ENCODE measurements at places on chromosomes 3 and 15. TPM values are rescaled to one million over a fixed set of nuclear protein-coding genes. Genes with fewer than 3 reads are reported as not detected.

SLC24A5 gene
- not detected for total RNA-seq

RNF111 gene
- total RNA-seq = 34.0 TPM

SERINC4 gene
- total RNA-seq = not detected

STARD9 gene
- total RNA-seq = 1.4 TPM

CPNE9 gene
- total RNA-seq = not detected

MAGI1 gene
- total RNA-seq = 2.6 TPM

C15orf62 gene
- 0.16 TPM for total RNA-seq

NPAP1 gene
- total RNA-seq = not detected

SEMA3F gene
- total RNA-seq = 14.0 TPM

CLDN11 gene
- not detected for total RNA-seq

PTX3 gene
- 1.0 TPM for total RNA-seq

SCN11A gene
- not detected for total RNA-seq

POTEB2 gene
- not detected for total RNA-seq

FBXW12 gene
- not detected for total RNA-seq

SLC51A gene
- total RNA-seq = not detected

GHSR gene
- total RNA-seq = not detected

RGMA gene
- total RNA-seq = 0.22 TPM

CORO2B gene
- 3.5 TPM for total RNA-seq

THBS1 gene
- 53.2 TPM for total RNA-seq

STRA6 gene
- total RNA-seq = 71.4 TPM

GRIP2 gene
- 0.52 TPM for total RNA-seq

PARP9 gene
- total RNA-seq = 6.5 TPM

ALCAM gene
- total RNA-seq = 70.0 TPM

NANOGP8 gene
- not detected for total RNA-seq

PTPN23 gene
- 22.4 TPM for total RNA-seq

DGKG gene
- total RNA-seq = 7.6 TPM

GOLGA8T gene
- 1.6 TPM for total RNA-seq

LMOD3 gene
- not detected for total RNA-seq

TMCO5A gene
- total RNA-seq = not detected

ANKDD1A gene
- 1.4 TPM for total RNA-seq

MESP1 gene
- 1.1 TPM for total RNA-seq

All from A549 treated with ZK216348 at 1 μM for 4 hours (cell line).